ENCODE measurements at places on chromosomes 4 and X.

GRCh38 chrX:71217298-71217697 is 5.7 kb upstream of the GJB1 start:
- DNase-seq: no peak

GRCh38 chr4:11404431-11404830 is 24.3 kb downstream of the HS3ST1 start:
- no peak for DNase-seq

DNA sequence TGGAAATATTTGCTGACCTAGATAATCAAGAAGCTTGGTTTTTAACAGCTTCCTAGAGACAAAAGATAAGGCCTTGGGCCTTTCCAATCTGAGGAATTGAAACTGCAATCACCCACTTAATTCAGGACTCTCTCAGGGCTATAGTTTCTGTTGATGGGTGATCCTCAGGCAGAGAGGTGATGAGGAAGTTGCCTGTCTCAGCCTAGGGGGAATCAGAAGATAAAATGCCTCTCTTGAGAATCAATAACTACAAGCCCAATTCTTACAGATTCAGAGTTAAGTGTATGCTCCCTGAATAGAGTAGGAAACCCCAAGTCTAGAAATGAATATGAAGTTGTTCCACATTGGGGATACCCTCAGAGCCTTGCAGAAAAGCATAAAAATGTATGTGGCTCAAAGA is 45.5 kb downstream of the NFKB1 start:
- no peak for DNase-seq

DNA sequence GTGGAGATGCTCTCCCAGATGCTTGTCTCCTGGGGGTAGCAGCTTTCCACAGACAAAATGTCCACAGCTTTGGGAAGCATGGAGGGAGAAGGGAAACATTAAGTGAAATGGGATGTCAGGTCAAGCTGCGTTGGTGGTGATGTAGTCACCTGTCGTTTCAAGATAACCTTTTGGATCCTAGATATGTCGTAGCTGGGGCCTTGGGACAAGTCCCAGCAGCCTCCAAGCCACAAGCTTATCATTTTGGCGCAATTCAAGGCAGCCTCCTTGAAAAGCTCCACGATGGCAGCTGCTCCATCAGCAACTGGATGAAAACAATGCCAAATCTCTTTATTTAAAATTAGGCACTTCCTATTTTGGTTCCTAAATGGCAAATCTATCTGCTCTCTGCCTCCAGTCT is 52.0 kb downstream of the RTL9 start:
- DNase-seq: no peak

DNA sequence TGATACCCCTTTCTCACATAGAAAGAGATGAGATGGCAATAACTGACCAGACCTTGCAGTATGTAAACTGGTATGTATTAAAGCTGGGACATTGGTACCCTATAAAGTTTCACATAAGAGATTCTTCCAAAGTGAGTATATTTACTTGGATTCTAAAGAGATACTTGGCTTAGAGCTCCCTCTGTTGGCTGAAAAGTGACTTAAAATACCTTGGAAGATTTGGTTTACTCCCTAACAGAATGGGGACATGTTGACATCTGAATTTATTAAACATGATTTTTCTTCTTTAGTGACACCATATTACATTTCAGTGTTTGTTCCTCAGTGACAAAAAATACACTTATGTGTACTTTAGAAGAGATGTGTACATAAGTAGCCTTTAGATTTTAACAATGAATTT is 47.9 kb upstream of the RGN start:
- DNase-seq: no peak

GRCh38 chr4:114562176-114562904 is 36.3 kb upstream of the UGT8 start:
- no peak for DNase-seq

DNA sequence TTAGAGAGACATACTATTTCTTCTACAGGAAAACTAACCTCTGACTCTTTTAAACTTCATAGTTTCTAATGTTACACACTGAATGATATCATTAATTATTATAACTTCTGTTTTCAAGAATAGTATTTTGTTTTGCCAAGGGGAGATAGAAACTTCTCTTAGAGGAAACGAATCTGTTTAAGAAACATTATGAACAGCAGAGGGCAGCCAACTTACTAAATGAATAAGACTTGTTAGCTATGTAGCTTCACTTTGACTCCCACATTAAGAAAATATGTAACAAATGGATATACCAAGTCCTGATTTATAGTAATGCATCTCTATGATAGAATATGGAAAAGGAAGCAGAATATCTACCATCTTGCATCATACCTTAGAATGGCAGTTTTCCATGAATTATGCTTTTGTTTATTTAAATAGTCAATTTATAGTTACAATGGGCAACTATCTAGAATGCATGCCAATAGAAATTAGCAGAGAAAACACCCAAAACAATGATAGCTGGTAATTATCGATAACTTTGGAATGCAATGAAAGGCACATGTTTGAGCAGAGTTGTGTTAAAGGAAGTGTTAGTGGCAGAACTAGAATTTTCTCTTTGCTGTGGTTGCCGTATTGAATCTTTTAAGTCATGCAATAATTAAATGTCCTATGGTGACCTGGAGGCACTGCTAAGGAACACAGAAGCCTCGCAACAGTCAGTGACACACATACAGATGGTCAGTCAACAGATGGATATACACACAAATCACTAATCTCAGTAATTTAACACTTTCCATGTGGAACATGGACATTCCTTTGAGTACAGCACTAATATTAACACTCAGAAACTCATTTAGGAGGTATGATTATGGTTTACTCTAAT is 105.7 kb upstream of the PDLIM3 start:
- no peak for DNase-seq

- no peak for DNase-seq
Observed at GRCh38 chr4:26081795-26082498, 167.9 kb downstream of the SMIM20 start.

DNA sequence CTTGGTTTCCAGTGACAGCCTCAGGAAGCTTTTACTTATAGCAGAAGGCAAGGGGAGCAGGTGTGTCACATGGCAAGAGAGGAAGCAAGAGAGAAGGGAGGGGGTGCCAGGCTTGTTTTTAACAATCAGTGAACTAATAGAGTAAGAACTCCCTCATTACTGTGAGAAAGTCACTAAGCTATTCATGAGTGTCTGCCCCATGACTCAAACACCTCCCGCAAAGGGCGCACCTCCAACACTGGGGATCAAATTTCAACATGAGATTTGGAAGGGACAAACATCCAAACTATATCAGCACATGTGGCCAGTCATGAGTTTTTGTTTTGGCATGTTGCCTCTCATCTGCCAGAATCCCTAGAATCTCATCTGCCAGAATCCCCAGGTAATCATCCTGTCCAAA is 183.5 kb upstream of the C1QTNF7 start:
- DNase-seq: no peak

DNA sequence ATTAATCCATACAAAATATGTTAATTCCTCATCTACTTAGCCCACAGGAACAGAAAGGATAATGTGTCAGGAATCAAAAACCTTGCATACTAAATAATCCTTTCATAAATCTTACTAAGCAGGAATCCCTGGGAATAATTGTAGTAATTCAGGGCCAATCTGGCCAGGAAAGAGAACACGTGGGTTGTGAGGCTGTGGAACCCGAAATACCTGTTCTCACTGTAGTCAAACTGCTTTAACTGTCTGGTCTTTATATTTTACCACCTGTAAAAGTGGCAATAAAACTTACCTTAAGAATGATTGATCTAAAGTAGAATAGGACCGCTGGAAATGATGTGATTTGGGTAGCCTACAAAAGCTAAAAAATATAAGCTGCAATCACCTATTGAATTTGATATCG is 1620.9 kb downstream of the STIM2 start:
- DNase-seq: no peak
